Renal cortical epithelial cell (primary cell): ENCODE measurements at places on chromosomes 2 and 18.

DNA sequence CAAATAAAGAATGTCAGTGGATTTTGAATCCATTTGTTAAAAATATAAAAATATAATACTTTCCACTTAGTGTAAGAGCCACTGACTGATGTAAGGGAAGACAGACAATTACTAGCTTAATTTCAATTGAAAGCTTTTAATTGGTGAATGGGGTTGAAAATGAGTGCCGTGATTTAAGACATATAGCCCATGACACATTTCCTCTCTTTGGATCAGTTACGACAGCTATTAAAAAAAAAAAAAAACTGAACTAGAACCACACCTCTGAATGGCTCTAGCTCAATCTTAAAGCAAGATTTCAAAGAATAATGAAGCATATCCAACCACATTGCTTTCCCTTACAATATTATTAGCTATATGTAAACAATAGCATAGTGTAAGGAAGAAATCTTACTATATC is 44.0 kb downstream of the CIB4 start:
- DNase-seq = no peak

DNA sequence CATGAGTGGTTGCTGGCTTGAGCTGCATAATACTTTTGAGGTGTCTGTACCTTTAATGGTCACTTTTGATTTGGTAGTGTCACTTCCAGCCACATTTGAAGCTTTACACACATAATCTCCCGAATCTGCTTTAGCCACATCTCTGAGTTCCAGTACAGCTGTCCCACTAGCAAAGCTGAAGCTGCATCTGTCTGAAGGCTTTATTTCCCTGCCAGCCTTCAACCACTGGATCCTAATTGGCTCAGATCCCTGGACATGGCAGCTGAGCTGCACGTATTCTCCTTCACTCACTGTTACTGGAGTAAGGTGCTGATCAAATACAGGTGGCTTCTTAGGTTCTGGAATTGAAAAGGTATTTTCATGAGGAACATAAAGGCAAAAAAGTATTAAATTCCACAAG is 99.7 kb downstream of the TTN start:
- DNase-seq = no peak

- no peak for DNase-seq
Measured at GRCh38 chr2:25065768-25066167, 23.9 kb downstream of the EFR3B start.

DNA sequence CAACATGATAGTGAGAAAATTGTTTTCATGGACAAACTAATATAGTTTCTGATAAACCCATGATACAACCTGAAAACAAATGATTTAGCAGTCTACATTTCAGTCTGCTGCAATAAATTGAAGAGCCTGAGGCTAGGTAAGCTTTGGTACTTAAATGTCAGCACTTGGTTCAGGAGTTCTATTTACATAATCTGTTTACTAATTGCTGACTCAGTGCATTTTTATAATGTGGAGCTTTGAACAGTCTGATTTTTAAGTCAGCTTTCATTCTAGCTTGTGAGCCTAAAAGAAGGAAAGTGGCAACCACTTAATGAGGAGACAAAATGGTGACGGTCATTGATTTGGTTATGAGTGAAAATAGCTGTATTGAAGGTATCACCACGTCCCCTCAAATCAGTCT is 488.6 kb downstream of the CPS1 start:
- peak; percentile 53 for DNase-seq

DNA sequence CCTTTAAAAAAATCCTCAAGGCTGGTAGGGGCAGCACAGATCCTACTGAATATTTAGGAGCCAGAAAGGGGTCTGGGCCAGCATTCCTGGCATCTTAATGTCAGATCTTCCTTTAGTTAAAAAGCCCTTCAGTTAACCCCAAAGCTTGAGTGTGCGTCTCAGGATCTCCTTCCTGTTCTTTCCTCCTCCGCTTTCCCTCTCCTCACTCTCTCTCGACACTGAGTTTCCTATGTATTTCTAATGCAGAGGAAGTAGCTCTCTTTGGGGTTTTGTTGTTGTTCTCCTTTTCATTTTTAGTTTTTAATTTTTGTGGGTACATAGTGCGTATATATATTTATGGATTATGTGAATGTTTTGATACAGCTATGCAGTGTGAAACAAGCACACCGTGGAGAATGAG is 109.9 kb upstream of the COPS8 start:
- DNase-seq = no peak

- no peak for DNase-seq
Measured at GRCh38 chr18:54946149-54946581, 13.1 kb downstream of the CCDC68 start.
